ENCODE measurements at places on chromosomes 1 and 21.

DNA sequence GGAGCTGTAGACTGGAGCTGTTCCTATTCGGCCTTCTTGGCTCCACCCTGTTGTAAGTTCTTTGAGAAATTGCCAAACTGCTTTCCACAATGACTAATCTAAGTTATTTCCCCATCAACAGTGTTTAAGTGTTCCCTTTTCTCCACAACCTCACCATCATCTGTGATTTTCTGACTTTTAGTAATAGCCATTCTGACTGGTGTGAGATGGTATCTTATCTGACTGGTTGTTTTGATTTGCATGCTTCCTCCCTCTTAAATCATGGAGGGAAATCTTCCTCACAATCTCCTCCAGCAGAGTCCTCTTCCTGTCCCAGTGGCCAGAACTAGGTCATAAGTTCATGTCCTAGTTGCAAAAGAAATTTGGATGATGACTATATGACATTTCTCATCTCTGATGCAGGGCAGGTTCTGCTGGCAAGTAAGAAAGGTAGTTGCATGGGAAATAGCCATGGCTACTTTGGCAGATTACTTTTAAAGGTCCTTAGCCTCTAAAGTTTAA is 294.0 kb downstream of the LRRC40 start:
- no peak for DNase-seq

GRCh38 chr1:176211396-176212165 is 4.5 kb upstream of the COP1 start:
- no peak for DNase-seq

DNA sequence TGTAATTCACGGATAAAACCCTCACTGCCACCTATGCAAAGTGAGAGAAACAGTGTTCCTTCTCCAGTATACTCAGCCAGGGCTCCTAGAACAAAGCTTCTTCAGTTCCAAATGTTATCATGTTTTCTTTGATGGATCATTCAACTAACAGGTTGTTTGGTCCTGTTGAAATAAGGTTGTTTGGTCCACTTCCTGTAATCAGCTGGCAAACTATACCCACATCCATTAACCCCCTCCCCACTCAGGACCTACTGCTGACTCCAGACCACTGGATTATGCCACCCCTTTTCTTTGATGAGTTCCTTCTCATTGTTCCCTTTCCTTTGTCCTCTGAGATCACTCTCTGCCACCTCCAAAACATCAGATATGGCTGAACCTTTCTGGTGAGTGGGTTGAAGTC is 267.7 kb upstream of the USP25 start:
- DNase-seq = no peak

- DNase-seq = no peak
Observed at GRCh38 chr1:192707978-192708547, 72.1 kb downstream of the RGS13 start.

DNA sequence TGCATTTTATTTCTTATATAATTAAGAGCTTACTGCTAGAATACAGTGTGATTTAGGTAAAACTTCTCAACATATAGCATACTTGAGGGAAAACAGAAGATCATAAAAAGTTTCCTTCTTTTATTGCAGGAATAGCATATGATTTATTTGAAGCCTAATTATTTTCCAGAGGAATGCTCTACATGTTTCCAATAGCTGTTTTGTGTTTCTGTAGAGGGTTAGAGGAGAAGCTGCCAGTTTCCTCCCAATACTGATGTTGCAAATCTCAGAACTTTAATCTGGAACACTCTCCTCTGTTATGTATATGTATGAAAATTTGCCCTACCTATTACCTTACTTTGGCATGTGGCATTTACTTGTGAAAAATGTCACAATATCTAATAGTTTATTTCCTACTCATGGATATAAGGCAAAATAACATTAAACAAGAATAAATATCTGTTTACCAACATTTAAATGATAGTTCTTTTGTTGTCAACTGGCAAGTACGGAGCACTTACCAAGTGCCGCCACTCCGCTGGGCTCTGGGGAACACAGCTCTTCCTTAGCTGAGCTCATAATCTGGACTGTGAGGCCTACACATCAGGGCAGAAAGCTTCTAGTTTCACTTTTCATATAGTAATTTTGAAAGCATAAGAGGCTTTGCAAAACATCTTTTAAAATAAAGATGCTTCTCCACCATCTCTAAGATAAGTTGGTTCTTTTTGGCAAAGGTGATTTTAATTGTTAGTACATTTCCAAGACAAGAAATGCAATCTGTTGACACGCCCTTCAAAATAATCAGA is 239.8 kb upstream of the C1orf105 start:
- no peak for DNase-seq

GRCh38 chr1:245879091-245879490 is 628.0 kb downstream of the SMYD3 start:
- DNase-seq = no peak

GRCh38 chr1:56520016-56520601 is 59.3 kb downstream of the PLPP3 start:
- no peak for DNase-seq

DNA sequence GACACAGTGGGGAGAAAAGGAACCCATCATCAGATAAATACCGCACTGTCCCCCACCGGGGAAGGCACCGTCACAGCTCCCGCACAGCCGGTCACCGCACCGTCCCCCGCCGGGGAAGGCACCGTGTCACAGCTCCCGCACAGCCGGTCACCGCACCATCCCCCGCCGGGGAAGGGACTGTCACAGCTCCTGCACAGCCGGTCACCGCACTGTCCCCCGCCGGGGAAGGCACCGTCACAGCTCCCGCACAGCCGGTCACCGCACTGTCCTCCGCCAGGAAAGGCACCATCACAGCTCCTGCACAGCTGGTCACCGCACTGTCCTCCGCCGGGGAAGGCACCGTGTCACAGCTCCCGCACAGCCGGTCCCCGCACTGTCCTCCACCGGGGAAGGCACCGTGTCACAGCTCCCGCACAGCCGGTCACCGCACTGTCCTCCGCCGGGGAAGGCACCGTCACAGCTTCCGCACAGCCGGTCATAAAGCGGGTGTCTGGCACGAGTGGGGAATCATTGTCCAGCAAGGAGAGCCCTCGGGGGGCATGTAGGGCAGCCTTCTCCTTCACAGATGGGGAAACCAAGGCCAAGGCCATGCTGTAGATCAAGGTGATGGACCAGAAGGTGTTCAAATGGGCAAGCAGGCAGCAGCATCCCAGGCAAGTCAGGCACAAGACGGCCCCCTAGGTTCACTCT is 280.1 kb downstream of the NPHP4 start:
- DNase-seq = no peak

DNA sequence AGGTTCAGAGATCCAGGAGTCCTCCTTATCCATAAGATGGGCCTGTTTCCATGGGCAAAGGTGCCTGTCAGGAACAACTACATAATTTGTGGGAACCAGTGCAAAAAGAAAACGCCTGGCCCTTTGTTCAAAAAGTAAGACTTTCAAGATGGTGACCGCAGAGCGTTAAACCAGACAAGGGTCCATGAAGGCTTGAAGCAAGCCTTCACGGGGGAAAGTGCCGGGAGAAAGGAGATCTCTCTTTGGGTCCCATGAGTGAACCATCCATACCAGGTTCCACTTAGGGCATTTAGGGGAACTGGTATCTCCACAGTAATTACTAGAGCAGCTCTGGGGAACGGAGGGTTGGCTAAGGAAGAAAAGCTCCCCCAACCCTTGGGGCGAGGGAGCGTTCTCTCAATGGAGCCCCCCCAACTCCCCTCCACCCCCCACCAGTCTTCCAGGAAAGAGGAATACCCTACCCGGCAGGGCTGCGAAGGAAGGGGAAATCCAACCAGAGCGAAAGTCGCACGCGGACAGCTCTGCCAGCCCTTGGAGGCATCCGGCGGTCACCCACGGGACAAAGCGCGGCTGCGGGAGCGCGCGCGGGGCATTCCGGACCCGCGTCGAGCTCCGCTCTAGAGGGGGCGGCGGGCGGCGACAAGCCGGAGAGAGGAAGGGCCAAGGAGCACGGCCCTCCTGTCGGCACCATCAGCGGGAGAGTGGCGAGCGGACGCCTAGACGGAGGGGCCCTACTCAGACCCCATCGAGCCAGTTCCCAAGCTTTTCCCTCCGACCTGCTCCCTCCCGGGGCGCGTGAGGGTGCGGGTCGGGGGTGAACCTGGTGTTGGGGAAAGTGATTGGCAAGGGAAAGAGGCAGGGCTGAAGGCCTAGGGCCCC is 687 bp upstream of the RASSF5 start:
- no peak for DNase-seq

- peak; percentile 67 for DNase-seq
Observed at GRCh38 chr1:245156736-245157505, 2.1 kb downstream of the KIF26B start.

GRCh38 chr1:222196288-222196687 is 351.6 kb downstream of the HHIPL2 start:
- no peak for DNase-seq

DNA sequence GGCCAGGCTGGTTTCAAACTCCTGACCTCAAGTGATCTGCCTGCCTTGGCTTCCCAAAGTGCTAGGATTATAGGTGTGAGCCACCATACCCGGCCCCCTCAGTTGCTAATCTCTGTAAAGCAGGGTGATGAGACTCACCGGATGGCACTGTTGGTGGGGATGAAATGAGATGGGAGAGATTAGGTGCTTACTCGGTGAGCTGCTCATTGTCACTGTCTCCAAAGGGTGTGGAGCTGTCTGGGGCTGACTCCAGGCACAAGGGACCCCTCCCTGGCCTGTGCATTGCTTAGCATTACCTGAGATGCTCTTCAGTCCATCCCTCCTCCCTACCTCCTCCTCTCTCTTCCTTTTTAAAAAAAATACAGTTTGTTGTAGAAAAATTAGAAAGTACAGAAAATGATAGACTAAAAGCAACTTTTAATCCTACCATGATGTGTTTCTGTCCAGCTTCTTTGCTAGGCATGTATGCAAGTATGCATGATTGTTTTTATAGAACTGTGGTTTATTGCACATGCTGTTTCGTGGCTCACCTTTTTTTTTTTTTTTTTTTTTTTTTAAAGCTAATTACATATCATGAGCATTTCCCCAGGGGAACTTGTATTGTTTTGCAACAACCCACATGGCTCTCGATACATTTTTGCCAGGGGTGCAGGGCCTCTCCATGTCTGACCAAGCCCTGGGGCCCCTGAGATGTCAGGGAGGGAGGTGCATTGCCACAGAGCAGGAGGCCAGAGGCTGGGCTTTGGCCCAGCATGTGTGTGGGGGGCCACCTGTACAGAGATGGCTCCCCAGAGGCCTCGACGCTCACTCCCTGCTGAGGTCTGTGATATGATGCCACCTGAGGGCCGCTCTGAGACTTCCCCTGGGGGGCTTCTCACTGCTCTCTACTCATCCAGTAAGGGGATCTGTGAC is 55.4 kb downstream of the ARHGEF10L start:
- DNase-seq = no peak

DNA sequence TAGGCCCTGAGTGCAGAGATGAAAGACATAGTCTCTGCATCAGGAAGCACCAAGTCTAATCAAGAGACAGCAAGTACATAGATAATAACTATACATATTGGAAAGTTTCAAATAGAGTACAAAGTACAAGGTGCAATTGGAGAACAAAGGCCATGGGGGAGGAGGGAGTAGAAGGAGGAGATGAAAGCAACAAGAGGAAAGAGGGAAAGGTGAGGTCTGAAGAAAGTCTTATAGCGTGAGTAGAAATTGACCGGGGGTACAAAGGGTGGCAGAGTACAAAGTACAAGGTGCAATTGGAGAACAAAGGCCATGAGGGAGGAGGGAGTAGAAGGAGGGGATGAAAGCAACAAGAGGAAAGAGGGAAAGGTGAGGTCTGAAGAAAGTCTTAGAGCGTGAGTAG is 244.2 kb upstream of the JUN start:
- DNase-seq = no peak

- DNase-seq = peak; percentile 58
Observed at GRCh38 chr1:115976921-115977498, 697 bp downstream of the SLC22A15 start.

GRCh38 chr1:8330271-8331125 is 12.6 kb downstream of the SLC45A1 start:
- no peak for DNase-seq

DNA sequence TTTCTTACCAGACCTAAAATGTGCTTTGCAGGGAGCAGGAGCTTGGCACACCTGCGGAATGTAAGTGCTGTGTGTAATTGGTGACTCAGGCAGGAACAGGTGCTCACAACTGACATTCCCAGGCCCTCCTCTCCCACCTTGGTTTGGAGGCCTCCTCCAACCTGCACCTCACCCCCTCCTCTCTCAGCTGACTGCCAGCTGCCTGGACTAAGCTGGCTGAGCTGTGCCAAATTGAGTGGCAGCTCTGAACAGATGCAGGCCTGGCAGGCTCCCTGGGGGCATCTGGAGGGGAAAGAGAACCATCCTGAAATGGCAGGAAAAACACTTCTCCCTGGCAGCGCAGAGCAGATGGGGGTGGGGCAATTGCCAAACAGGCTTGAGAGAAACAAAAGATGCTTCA is 91.7 kb upstream of the PGBD5 start:
- DNase-seq = no peak

GRCh38 chr1:212677136-212677535 is 22.5 kb downstream of the BATF3 start:
- no peak for DNase-seq

GRCh38 chr1:198681831-198682759 is 43.3 kb downstream of the PTPRC start:
- peak; percentile 79 for DNase-seq

DNA sequence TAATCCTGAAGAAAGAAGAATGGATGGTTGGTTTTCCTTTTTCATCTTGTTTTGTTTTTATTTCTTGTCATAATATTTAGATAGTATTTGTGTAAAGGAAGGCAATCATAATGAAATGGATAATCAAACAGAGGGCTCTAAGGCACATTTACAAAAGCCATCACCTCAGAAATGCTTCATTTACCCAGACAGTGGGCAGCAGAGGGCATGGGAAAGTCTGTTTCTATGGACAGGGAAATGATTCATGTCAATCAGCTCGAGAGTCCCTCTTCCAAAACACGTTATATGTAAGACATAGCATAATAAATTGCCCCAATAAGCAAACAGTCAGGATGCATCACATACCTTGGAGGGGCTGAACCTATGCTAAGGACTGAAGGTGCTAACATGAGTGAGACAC is 426.1 kb downstream of the PLPP3 start:
- no peak for DNase-seq

DNA sequence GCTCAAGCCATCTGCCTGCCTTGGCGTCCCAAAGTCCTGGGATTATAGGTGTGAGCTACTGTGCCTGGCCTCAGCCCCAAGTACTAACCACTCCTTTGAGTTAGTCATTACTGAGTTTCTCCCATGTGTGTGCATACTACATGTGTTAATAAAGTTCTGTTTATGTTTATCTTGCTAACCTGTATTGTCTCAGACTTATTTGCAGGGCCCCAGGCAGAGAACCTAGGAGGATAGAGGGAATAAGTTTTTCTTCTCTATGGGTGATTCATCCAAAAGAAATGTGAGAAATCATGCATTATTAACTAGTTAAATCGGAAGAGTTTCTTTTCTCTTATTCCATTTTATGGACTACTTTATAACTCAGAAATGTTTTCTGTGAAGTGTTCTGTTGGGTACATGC is 203.9 kb upstream of the CACYBP start:
- no peak for DNase-seq

- no peak for DNase-seq
Observed at GRCh38 chr1:205225901-205226765, 1.6 kb upstream of the TMCC2 start.

Measured in NCI-H2227 treated with DMSO at 0.1 percent for 48 hours (cell line).